B cell (primary cell): ENCODE measurements at places on chromosomes 1 and 21.
A peak's percentile ranks its signal among the peaks of the same experiment; 100 is the strongest.

- DNase-seq = peak; percentile 62
These were observed 86.8 kb downstream of the LRRC8C start for GRCh38 chr1:89719502-89720306.

GRCh38 chr21:29224006-29224405 lies 74.7 kb upstream of the BACH1 start:
- DNase-seq = no peak

- no peak for DNase-seq
These were observed 357.8 kb upstream of the PRMT6 start for GRCh38 chr1:106698660-106699059.

DNA sequence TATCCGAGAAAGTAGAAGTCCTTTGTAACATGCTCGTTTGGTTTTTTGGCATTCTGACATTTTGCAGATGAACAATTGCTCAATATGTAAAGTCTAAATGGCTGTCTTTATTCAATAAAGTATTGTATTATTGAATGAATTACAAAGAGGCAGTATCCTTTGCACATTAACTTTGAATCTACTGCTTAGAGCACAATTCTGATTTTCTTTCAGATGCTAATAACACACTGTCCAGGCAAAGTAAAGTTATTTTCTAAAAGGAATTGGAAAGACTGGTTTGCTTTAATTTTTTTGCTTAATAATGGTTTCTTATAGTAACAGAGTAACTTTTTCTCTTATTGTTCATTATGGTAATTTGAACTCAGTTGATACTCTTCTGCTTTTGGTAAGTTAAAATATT lies 494.8 kb downstream of the RWDD3 start:
- no peak for DNase-seq

DNA sequence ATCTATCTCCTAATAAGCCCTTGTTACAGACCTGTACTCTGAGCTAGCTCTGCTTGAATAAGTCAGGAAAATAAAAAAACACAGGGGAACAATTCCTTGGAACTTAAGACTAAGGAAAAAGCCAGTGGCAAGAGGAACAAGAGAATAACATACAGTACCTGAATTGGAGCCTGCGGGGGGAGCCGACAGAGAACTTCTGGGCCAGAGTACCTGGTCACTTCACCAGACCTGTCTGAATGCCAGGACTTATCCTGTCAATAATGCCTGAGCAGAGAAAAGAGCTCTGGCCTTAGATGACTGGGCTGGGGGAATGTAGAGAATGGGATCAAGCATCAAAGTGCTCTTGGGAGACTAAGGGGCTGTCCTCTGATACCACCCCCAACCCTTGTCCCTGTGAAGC lies 15.1 kb downstream of the PEA15 start:
- no peak for DNase-seq

- no peak for DNase-seq
These were observed 149.2 kb downstream of the PPIAL4G start for GRCh38 chr1:148333875-148334338.

- no peak for DNase-seq
These were observed 92.5 kb downstream of the ITSN1 start for GRCh38 chr21:33734818-33735217.
